COLO829 (cell line): ENCODE measurements at places on chromosomes 11 and 22.

DNA sequence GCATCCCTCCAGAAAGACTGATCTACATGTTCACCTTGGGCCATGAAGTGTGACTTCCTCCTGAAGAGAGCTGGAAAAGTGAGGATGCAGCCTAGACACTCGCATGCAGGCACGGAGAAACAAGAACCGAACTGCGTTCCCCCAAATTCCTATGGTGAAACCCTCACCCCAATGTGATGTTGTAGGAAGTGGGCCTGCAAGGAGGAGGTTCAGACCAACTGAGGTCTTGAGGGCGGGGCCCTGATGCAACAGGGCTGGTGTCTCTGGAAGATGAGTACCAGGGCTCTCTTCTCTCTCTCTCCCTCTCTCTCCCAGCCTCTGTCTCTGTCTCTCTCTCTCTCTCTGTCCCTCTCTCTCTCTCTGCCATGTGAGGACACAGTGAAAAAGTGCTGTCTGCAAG lies 501.1 kb downstream of the BRD1 start:
- DNase-seq: no peak

DNA sequence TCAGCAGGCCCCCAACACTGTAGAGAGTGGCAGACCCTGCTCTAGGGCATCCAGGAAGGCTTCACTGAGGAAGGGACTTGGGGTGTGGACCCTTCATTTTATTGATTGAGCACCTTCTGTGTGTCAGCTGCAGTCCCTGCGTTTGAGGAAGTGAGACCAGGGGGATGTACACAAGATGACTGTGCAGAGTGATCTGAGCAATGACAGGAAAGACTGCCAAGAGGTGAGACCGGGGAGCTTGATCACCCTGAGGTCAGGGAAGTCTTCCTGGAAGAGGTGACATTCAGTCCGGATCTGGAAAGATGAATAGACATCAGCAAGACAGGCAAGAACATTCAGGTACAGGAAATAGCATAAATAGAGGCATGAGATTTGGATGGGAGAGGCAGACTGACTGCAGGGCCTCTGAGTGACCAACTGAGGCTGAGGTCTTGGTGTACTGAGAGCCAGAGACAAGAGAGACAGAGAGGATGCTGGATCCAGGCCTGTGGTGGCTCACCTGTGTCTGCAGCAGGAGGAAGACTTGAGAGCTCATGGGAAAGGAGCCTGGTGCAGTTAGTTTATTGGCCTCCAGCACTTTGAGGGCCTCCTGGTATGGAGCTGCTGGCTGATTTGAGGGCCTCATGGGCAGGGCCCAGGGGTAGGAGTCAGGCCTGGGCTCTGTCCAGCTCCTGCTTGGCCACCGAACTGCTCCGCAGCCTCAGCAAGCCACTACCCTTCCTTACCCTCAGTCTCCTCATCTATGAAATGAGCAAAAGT lies 5.2 kb downstream of the DGAT2 start:
- DNase-seq: no peak

GRCh38 chr11:46450846-46451477 lies 59.4 kb upstream of the CHRM4 start:
- no peak for DNase-seq

GRCh38 chr11:24623121-24623520 lies 126.3 kb downstream of the LUZP2 start:
- DNase-seq: no peak

DNA sequence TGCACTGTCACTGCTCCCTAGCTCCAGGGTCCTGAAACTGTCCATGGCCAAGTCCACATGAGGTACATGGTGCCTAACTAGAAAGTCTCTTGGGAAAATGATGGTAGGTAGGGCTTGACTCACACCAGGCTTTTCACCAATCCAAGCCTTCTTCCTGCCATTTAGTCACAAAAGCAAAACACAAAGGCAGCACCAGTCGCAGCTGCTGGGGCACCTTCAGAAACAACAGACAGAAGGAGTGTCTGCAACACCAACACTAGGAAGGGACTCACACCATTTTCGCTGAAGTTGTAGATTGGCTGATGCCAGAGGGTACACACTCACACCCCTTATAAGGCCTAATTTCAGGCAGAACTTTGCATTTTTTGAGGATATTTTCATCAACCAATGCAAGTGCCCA lies 55.7 kb downstream of the SYTL2 start:
- no peak for DNase-seq

DNA sequence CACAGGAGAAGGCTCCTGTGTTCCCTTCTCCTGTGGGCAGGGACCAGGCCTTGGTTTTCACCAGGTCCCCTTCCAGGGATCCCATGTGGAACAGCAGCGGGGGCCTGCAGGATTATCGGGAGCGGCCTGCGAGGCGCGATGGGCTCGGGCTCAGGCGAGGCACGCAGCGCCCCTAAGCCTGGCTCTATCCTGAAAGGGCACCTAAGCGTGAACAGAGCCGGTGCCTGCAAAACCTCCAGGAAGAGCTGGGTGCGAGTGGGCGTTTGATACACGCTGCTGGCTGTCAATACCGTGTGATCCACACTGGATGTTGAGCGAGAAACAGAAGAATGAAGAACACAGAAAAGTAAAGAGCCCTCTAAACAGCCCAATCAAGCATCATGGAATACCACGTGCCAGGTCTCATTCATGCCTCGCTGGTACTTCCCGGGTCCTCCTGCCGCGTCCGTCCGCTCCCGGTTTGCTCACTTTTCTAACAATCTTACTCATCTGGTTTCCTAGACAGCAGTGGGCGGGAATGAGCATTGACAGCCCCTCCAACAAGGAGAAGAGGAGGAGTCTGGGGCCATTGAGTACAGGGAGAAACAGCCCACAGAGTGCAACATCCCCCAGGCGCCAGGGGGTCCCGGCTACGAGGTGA lies 12.5 kb downstream of the OSBPL5 start:
- DNase-seq: no peak

GRCh38 chr11:29272019-29272654 lies 744.7 kb downstream of the KCNA4 start:
- peak; percentile 38 for DNase-seq

DNA sequence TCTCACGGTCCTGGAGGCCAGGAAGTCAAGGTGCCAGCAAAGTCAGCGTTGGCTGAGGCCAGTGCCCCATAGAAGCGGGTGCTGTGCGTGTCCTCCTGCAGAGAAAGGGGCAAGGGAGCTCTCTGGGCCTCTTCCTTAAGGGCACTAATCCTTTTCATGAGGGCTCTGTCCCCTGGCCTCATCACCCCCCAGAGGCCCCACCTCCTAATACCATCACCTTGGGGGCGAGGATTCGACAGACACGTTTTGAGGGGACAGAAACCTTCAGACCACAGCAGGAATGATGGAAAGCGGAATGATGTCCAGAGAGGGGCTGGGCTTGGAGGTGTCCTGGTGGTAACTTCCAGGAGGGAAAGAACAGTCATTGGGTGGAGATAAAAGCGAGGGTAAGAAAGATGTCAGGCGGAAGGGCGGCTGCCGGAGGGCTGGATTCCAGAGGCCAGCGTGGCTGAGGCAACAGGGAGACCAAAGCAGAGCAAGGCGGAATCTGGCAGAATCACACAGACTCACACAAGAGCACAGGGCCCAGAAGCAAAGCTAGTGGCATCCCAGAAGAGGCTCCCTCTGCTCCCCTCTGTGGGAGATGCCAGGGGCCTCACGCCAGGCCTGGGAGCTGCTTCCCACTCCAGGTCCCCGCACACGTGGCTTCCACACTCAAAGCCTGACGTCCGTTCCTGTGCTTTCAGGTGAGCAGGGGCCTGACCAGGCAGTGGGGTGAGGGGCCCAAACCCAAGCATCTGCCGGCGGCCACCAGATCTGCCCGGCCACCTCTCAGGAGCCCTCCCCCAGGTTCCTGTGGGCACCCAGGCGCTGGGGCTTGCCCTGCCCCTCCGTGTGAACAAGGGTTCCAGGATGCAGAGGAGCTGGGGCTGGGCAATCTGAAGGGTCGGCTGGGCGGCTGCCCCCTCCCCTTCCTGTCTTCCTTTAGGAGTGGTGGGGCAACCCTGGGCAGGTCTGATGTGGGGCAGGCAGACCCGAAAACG lies 784.5 kb downstream of the BRD1 start:
- DNase-seq: no peak

DNA sequence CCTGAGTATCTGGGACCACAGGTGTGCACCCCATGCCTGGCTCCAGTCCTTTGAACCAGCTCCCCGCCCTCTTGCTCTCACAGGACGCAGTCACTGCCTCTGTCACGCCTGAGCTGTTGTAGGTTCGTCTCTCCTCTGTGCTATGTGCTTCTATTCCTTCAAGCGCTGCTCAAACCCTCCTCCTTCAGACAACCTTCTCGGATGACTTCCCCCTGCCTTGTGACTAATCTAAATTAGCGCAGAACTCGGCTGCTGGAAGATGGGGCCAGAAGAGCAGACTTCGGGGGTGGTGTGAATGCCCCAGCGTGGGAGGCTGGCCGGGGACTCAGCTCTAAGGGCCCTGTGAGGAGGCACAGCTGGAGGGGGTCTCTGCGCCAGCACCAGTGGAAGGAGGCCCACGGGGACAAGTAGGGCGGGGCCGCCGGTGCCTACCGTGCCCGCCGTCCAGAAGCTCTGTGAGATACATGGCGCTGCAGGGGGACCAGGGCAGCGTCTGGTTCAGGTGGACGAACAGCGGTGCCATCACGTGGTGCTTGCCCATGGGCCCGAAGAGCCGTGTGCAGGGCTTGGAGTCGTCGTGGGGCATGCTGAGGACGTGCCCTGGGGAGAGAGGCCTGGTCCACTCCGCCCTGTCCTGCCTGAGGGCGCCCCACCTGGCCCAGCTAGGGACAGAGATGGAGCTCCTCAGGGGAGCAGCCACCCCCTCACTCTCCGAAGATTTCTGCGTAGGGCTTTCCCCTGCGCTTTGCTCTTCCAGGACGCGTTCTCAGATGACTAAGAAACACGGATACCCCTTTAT lies 12.5 kb downstream of the ADAMTS8 start:
- DNase-seq: no peak

DNA sequence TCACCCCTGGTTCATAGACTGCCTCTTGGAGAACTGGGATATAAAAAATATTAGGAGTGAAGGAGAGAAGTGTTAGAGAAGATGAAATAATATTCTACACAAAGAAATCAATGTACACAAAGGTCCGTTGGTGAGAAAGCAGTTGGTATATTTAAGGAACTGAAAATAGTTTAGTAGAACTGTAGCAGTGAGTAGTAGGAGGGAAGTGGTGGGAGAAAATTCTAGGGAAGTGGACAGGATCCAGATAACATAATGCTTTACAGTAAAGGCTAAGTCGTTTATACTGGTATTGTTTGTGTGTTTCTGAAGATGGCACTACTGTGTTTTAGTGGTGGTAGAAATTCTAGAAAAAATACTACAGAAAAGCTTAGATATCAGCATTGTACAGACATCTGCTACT lies 120.8 kb upstream of the CHORDC1 start:
- no peak for DNase-seq

GRCh38 chr11:107457205-107457557 lies 444 bp downstream of the CWF19L2 start:
- DNase-seq: peak; percentile 11

- no peak for DNase-seq
Measured at GRCh38 chr11:45754741-45755140, 50.2 kb upstream of the SLC35C1 start.

DNA sequence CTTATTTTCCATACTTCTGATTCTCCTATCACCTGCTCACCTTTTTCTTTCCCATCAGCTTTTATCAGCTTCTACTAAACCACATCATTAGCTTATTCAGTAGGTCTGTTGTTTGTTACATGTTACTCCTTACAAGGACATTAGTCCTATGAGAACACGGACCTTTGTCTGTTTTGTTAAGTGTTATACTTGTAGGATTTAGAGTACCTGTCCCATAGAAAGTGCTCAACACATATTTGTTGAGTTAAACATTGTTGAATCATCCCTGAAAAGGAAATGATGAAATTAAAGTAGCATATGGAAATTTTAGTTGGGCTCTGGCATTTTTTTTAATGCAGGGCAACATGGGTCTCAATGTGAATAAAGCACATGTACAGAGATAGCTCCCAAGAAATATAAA lies 222.1 kb upstream of the CARD18 start:
- no peak for DNase-seq

DNA sequence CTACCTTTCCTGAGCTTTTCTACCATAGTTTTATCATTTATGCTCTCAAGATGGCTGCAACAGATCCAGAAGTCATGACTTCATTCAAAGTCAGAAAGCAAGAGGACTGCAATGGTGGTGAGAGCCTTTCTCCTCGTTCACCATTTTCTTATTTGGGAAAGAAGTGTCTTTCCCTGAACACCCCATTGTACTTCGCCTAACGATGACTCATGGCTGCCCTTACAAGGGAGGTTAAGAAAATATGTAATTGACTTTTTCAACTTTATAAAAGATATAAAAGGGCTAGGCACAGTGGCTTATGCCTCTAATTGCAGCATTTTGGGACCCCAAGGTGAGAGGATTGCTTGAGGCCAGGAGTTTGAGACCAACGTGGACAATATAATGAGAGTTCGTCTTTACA lies 541.7 kb downstream of the METTL15 start:
- no peak for DNase-seq

- no peak for DNase-seq
Measured at GRCh38 chr11:134956450-134957210, 544.6 kb upstream of the B3GAT1 start.
